ENCODE measurements at places on chromosomes 2 and 18. TPM values are rescaled to one million over a fixed set of nuclear protein-coding genes. Genes with fewer than 3 reads are reported as not detected.

SP140 gene
- total RNA-seq, result 1.7 TPM

- no peak for DNase-seq
Measured at GRCh38 chr2:240832921-240833494, 13.0 kb upstream of the KIF1A start.

MC4R gene
- not detected for total RNA-seq

RAB12 gene
- 54.9 TPM for total RNA-seq

Measured in PC-3 (cell line).